ENCODE measurements at places on chromosomes 7 and 10.

DNA sequence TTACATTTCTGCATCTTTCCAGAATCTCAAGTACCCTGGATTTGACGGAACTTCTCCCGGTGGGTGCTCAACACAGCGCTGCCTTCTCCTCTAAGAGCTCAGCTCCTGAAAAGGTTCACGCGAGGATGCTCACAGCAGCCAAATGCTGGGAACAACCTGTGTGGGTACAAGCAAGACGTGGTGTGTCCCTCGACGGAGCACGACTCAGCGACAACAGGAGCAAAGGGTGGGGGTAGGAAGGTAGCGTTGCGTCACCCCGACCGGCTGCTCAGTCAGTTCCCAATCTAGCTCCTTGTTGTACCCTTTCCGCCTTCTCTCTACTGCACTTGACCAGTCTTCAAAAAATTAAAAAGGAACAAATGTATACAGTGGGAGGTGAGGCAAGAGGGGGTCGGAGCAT is 117.3 kb downstream of the PTPRN2 start:
- DNase-seq: no peak

GRCh38 chr7:6636741-6637543 is at the start of gene ZNF316:
ZNF316 (plus strand) TSS chr7:6637318; CDS start chr7:6642410, 5,092 bp downstream.
- peak; percentile 64 for DNase-seq

DNA sequence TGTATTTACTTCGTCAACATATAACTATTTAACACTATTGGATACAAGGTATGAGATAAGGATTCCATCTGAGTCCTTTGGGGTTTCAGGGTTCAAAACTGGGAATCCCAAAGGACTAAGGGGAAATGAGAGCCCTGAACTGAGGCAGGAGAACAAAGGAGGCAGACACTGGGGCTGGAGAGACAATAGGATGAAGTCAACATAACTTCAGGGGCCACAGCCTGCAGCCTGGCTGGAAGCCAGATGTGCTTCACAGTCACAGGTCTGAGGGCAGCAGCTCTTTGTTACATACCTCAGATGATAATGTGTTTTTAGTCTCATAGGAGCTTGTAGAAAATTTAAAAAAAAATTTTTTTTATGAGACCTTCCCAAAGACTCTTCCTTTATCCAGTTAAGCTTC is 73.3 kb downstream of the NRF1 start:
- DNase-seq: no peak

- no peak for DNase-seq
Measured at GRCh38 chr10:12766223-12766622, 235.3 kb downstream of the CCDC3 start.

DNA sequence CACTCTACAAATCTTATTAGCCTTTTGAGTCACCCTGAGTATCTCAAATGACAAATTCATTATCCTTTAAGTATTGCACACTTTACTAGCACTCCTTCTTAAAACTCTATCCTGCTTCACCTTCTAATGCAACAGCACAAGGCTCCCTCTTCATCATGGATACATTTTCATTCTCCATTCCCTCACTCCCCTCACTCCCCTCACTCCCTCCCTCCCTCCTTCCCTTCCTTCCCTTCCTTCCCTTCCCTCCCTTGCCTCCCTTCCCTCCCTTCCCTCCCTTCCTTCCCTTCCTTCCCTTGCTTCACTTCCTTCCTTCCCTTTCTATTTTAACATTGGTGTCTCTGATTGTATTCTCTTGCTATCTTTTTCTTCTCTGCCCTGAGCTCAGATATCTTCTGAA is 130.5 kb downstream of the PCLO start:
- DNase-seq: no peak

DNA sequence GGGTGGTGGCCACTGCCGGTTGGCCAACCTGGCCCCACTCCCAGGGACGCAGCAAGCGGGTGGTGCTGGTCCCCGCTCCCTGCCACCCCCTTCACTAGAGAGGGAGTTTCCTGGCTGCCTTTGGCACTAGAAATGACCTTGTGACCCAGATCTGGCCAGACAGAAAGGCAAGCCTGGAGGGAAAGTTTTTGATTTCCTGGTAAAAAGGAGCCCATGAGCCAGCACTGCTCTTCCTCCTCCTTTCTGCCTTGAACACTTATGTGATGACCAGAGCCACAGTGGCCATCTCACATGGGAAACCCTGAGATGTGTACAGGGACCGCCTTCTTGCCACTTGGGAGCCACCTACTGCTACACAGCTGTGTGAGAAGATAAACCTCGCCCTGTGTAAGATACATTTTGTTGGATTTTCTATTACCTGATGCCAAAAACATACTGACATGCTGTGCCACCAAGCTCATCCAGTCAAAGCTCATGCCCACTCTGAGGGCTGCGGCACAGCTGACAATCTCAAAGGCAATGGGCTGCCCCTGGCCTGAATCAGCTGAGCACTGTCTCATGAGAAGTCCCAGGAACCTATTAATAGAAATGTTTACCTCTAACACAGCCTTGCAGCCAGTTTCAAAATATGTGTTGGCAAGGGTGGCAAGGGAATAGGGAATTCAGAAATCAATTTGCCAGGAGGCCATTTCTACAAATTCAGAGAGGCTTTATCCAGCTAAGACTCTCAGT is 94.0 kb downstream of the CYTH3 start:
- no peak for DNase-seq

- DNase-seq: no peak
Measured at GRCh38 chr10:100807241-100807951, 62.0 kb downstream of the PAX2 start.

DNA sequence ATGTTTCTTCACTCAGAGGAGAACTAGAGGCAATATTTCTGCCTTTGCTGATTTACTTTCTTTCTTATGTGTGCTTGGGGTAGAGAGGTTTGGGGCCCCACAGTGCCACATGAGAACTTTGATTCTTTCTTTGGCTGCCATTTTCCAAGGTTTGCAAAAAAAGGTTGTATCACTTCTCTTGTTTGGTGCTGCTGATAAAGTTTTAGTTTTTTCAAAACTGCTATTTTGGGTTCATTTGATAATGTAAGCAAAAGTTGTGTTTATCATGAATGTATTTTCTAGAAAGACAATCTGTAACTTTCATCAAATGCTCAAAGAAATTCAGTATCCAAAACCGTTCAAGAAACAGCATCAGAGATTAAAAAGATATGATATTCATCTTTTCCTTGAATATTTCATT is 30.6 kb upstream of the PARP12 start:
- DNase-seq: no peak

DNA sequence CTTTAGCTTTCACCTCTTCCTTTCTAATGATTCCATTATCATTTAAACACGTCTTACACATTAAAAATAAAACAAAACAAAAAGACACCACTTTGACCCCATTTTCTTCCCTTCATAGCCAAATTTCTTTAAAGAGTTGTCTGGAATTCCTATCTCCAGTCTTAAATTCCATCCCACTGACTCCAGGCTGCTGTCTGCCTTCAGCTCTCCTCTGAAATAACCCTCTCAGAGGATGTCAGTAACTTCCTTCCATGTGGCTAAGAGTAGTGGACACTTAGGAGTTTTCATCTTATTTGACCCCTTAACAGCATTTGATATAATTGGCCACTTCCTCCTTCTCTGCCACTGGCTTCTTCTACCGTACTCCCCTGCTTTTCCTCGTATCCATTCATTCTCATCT is 69.6 kb upstream of the MKX start:
- no peak for DNase-seq

GRCh38 chr10:35434533-35434932 is 98.2 kb downstream of the CCNY start:
- no peak for DNase-seq

- DNase-seq: peak; percentile 93
Measured at GRCh38 chr7:149090397-149091195, at the start of gene ZNF786. ZNF786 (minus strand) TSS chr7:149090718; CDS start chr7:149090640, 78 bp downstream.

GRCh38 chr7:75536491-75536890 is 44.4 kb downstream of the SPDYE5 start:
- DNase-seq: peak; percentile 12

DNA sequence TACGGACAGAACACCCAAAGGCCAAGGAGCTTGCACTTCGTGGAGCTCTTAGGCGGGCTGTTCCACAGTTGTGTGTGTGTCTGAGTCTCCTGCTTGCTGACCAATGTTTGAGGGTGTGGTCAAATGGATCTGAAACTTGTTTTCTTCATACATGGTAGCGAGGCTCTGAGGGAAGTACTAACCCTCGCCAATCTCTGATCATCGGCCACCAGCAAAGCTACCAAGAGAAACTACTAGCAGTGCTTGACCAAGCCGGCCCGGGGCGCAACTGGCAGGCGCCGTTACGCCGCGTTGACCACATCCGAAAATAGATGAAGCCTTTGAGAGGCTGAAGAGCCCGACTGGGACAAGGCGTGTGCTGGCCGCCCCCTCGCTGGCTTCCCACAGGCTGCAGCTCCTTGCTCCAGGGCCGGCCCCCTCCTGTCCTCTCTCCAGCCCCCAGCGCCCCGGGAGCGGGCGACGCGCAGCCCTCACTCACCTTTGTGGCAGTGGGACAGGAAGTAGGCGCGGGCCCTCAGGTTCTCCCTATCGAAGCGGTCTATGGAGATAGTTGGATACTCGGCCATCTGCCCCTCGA is 384 bp downstream of the DCLRE1C start:
- DNase-seq: peak; percentile 44

DNA sequence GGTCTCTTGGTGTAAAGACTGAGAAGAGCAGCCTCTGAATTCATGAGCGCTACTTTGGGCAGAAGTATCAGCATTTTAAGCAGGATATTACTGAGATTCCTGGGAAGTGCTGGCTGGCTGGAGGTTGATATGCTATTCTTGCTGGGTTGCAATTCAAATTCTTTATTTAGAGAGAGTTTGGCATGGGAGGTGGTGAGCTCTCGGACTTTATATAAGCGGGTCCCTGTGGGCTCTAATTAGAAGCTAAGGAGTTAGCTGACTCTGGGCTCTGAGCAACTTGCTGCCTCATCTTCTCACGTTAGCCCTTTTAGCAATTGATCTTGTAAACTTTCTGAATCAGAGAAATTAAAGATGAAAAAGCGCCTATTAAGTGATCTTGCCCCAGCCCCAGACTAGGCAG is 430.9 kb downstream of the SORCS3 start:
- DNase-seq: no peak

- no peak for DNase-seq
Measured at GRCh38 chr10:96448021-96448457, 65.7 kb downstream of the TLL2 start.

DNA sequence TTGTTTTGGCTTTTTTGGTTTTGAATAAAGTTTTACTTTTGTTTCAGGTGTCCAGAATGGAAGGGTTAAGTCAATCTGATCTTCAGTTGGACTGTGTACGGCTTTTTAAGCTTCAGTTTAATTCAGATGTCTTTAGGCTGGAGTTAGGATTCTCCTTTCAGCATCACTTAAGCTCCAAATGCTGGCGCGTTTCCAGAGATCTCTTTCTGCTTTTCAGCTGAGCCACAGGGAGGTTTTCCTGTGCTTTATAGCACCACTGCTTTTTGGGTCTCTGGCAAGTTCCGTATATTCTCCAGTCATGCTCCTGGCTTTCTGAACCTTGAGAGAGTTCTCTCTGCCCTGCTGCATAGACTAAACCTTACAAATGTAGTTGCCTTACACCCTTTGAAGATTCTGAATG is 60.0 kb downstream of the VTI1A start:
- no peak for DNase-seq

GRCh38 chr10:96714031-96714590 is 6.2 kb downstream of the PIK3AP1 start:
- DNase-seq: no peak

GRCh38 chr7:69820479-69821192 is 222.4 kb downstream of the AUTS2 start:
- no peak for DNase-seq

GRCh38 chr10:3433988-3434387 is 261.4 kb upstream of the PITRM1 start:
- DNase-seq: no peak

DNA sequence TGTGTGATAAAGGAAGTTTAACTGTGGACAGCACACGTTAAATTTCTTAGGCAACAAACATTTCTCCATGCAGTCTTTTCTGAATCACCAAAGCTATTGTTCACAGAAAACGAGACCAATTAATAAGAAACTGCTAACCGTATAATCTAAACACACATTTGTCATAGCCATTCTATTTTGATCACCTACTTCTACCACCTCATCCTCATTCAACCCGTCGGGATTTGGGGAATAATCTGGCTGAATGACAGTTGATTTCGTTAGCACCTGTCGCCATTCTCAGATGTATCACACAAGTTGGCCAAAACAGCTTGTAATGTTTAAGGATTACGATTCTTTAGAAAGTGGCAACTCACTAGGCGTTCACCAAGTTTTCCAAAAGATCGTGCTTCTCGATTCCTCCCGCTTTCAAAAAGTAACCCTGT is 1.2 kb downstream of the EZH2 start:
- DNase-seq: no peak

DNA sequence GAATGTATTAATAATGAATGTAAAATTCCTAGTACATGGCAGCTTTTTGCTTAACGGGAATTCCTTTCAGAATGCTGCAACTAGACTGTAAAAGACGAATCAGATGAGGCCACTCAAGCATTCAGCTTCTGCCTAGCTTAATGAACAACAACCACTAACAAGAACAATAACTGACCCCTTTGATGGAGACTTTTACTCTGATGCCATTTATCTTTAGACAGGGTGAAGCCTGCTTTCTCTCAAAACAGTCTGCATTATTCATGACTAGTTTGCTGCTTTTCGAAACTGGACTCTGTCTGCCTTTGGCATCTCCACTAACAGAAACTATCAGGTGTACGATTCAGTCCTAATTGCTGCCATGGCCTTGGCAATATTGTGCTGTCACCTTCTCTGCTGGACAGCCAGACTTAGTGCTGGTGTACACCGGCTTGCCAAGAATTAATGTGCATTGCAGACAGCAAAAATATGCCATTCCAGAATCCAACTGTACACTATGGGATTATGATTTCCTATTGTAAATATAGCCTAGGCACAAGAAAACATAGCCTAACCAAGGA is 295.5 kb upstream of the CDC14C start:
- DNase-seq: no peak

- no peak for DNase-seq
Measured at GRCh38 chr7:11786186-11786585, 45.8 kb downstream of the THSD7A start.

- no peak for DNase-seq
Measured at GRCh38 chr7:43018446-43018845, 86.3 kb downstream of the MRPL32 start.

DNA sequence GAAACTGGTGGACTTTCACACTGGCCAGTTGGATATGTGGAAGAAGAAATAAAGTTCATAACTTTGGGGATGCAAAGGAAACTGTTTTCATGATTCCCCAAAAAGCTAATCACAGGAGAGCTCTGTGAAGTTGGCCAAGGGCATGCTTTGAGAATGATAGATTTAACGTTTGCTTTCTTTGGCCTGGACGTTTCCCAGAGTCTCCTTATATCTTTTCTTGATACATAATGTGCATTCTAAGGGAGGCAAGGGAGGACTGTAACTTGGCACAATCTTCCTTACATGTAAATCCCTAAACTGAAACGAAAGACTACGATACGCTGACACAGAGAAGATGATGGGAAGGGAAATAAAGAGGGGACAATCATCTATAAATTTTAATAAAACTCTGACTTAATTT is 176.5 kb upstream of the INHBA start:
- no peak for DNase-seq

DNA sequence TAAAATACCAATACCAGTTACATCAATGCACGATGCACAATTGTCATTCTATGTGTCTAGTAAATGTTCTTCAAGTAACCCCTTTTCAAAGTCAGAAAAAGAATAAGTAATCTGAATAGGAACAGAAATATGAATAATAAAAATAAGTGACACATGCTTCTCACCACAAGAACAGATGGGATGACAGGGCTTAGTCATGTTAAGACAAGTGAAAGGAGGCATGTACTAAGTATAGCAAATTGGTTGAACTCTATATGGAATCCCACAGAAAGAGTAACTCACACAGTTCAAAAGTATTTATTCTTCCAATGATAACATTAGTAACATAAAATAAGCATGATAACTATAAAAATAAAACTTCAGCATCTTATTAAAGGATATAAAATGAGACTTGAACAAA is 100.9 kb upstream of the TAS2R16 start:
- DNase-seq: no peak

Data from activated CD8-positive, alpha-beta T cell treated with anti-CD3 and anti-CD28 coated beads, Interleukin-2, amount 10 ng/mL, durations not matched to agents 7 days and 5 days (primary cell).